Activated CD8-positive, alpha-beta T cell treated with anti-CD3 and anti-CD28 coated beads, Interleukin-2, amount 10 ng/mL, durations not matched to agents 7 days and 5 days (primary cell): ENCODE measurements at places on chromosomes 2 and 18. TPM values are rescaled to one million over a fixed set of nuclear protein-coding genes. Genes with fewer than 3 reads are reported as not detected.
A peak's percentile ranks its signal among the peaks of the same experiment; 100 is the strongest.

GRCh38 chr2:16031848-16032159 is 91.5 kb downstream of the MYCN start:
- no peak overlapping the region for H3K27ac ChIP-seq
- H3K27me3 ChIP-seq: no peaks in the 10 kb centered on the region
- H3K36me3 ChIP-seq: no peaks in the 10 kb centered on the region
- no peak for DNase-seq
- H3K4me3 ChIP-seq: no peak overlapping the region
- no peaks in the 10 kb centered on the region for H3K4me1 ChIP-seq

CHST9 gene
- total RNA-seq: not detected

- no peak overlapping the region for H3K4me3 ChIP-seq
- no peaks in the 10 kb centered on the region for H3K36me3 ChIP-seq
- no peaks in the 10 kb centered on the region for H3K27me3 ChIP-seq
- DNase-seq: no peak
Measured at GRCh38 chr2:132390076-132390475, 26.5 kb upstream of the GPR39 start.

DNA sequence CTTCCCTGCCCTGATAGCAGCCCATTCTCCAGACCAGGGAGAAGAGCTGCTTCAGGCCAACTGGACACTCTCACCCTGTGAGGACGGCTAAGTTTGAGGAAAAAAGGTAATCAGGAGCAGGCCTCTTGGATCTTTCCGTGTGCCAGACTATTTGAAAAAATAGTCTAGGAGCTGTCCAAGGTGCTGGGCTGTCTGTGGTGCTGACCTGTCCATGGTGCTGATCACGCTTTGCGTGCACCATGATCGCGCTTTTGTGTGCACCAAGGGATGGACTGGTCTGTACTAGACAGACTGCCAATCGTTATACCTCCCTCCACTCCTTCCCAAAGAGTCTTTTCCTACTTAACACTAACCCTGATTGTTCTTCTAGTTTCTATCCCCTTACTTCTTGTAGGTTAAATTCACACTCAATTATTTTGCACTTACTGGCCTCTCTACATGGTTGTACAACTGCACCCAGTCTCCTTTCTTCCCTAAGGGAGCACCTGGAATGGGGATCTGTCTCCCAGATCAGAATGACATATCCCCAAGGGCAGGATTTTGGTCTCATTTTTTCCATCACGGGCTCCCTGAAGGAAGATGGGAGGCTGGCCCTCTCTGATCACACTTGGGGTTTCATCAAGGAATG is 295.4 kb downstream of the CELF4 start:
- H3K4me1 ChIP-seq: no peaks in the 10 kb centered on the region
- H3K36me3 ChIP-seq: no peaks in the 10 kb centered on the region
- no peak overlapping the region for H3K27ac ChIP-seq
- DNase-seq: peak; percentile 61
- H3K27me3 ChIP-seq: peaks cover 3% of the 10 kb centered on the region

GRCh38 chr2:11444737-11445136 is 21.2 kb downstream of the E2F6 start:
- no peak for DNase-seq
- H3K4me3 ChIP-seq: no peak overlapping the region
- peaks cover 50% of the 10 kb centered on the region for H3K36me3 ChIP-seq
- no peak overlapping the region for H3K27ac ChIP-seq

DNA sequence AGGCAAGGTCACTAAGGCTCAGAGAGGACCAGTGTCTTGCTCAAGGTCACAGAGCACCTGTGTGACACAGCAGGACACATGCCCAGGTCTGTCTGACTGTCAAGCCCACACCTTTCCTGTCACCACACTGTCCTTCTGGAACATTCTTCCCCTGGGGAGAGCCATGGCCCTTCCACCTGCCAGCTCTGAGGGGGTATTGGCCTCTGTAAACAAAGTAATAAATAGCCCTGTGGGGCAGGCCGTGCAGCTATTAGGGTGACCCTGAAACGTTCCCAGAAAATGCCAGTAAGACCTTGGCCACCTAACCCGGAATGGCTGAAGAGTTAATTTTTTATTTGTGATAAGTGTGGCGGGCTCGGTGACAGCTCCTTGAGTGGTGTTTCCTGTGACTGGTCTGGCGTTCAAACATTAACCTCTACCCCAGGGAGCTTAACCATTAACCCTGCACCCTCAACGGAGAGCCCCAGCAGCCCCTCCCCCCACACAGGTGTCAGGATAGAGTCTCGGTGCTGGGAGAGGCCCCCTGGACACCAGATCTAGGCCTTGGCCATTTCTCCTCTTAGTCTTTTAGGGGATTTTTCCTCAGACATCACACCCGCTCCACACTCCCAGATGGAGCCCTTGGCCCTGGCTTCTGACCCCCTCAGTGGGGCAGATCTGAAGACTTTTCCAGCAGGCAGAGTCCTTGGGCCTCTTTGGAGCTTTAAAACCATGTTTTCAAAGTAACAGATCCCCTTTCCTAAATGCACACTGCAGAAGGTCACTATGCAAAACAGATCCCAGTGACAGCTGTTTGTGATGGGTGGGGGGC is 36.6 kb downstream of the SCTR start:
- no peaks in the 10 kb centered on the region for H3K4me1 ChIP-seq
- H3K27me3 ChIP-seq: peaks cover 2% of the 10 kb centered on the region
- no peak for DNase-seq

DNA sequence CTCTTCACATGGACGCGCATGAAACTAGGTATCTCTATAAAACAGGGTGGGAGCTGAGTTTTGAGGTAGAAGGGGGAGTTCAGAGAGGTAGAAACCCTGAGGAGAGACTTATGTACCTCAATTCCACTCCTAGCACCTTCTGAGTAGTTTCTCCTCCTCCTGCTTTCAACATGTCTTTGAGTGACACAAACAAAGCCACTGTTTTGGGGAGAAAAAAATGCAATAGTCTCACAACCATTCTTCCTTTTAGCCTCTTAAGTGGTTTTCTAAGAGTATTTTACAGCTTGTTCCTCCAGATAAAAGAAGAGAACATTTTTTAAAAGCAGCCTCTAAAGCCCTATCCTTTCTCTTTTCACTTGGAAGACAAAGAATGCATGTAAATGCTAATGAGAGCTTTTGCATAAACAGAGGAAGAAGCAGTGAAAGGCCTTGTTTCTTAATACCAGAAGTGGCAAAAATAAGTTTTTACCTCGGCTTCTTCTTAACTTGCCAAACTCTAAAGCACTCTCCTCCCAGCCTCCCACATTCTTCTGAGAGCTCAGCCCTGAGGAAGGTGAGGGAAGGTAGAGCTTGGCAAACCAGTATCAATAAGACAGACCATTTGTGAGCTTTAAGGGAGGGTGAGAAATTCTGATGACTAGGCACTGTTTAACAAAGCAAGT is 1304.4 kb upstream of the ACVR2A start:
- H3K27me3 ChIP-seq: no peaks in the 10 kb centered on the region
- no peak for DNase-seq
- no peak overlapping the region for H3K27ac ChIP-seq
- no peaks in the 10 kb centered on the region for H3K36me3 ChIP-seq
- H3K4me1 ChIP-seq: no peaks in the 10 kb centered on the region
- H3K4me3 ChIP-seq: no peak overlapping the region

DNA sequence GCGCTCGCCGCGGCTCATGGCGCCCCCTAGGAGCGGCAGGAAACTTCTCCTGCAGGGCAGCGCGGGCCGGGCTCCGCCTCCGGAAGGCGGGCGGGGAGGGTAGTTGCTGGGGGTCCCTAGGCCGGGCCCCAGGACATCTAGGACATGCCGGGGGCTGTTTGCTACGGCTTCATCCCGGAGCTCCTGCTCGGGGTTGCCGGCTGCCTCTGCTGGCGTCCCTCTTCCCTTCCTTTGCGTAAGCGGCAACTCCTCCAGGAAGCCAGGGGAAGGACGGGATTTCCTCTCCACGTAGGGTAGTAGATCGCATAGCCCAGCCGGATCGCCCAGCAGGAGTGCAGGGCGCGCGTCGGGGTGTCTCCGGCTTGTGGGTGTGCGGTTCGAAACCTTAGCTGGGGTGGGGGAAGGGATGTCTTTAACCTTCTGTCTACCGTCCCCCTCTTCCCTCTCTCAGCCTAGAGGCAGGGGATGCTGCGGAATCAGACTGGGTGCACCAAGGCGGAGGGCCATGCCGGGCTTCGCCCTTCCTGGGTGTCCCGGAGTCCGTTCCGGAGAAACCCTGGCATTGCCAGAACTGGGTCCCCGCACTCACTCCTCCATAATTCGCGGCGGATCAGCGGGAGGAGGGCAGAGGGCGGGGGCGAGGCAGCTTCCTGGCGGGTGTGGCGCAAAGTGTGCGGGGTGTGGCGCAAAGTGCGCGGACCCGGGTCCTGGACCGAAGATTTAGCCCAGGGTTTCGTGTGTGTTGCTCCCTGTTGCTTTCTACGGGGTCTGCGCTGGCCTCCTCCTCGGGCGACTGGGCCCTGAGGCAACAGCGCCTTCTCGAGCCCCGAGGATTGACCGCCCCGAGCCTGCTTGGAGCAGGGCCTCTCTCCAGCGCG is 12.2 kb upstream of the SKOR2 start:
- H3K36me3 ChIP-seq: peaks cover 10% of the 10 kb centered on the region
- no peaks in the 10 kb centered on the region for H3K4me1 ChIP-seq
- DNase-seq: no peak
- H3K4me3 ChIP-seq: no peak overlapping the region

- peaks cover 3% of the 10 kb centered on the region for H3K27me3 ChIP-seq
- H3K36me3 ChIP-seq: no peaks in the 10 kb centered on the region
- DNase-seq: no peak
- H3K27ac ChIP-seq: no peak overlapping the region
- H3K4me1 ChIP-seq: no peaks in the 10 kb centered on the region
Measured at GRCh38 chr2:9252002-9252357, 45.4 kb downstream of the ASAP2 start.

TBR1 gene
- total RNA-seq: not detected

DNA sequence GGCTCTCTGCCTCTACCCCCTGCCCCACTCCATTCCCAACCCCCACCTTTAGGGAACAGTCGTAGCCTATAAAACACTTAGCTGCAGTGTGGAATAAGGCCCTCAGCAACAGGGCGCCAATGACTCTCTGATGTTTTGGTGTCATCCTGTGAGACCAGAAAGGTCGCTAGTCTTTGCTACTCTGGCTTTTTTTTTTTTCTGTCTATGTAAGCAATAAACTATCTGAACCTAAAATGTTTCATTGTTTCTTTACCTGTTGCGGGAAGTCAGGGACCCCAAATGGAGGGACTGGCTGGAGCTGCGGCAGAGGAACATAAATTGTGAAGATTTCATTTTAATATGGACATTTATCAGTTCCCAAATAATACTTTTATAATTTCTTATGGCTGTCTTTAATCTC is 154.6 kb downstream of the COPS8 start:
- no peak overlapping the region for H3K4me3 ChIP-seq
- no peaks in the 10 kb centered on the region for H3K4me1 ChIP-seq
- DNase-seq: no peak
- H3K27me3 ChIP-seq: peaks cover 13% of the 10 kb centered on the region
- H3K27ac ChIP-seq: no peak overlapping the region

- no peak for DNase-seq
- H3K4me1 ChIP-seq: peaks cover 10% of the 10 kb centered on the region
- H3K36me3 ChIP-seq: no peaks in the 10 kb centered on the region
- H3K27me3 ChIP-seq: peaks cover 3% of the 10 kb centered on the region
- no peak overlapping the region for H3K4me3 ChIP-seq
- no peak overlapping the region for H3K27ac ChIP-seq
Measured at GRCh38 chr18:11986061-11986460, 4.8 kb downstream of the IMPA2 start.

GRCh38 chr2:113692698-113693428 is 63.6 kb downstream of the SLC35F5 start:
- H3K27ac ChIP-seq: peak overlapping the region; percentile 91
- DNase-seq: peak; percentile 70
- peak overlapping the region; percentile 59 for H3K4me3 ChIP-seq
- no peaks in the 10 kb centered on the region for H3K27me3 ChIP-seq
- peaks cover 43% of the 10 kb centered on the region for H3K4me1 ChIP-seq
- H3K36me3 ChIP-seq: peaks cover 12% of the 10 kb centered on the region

DNA sequence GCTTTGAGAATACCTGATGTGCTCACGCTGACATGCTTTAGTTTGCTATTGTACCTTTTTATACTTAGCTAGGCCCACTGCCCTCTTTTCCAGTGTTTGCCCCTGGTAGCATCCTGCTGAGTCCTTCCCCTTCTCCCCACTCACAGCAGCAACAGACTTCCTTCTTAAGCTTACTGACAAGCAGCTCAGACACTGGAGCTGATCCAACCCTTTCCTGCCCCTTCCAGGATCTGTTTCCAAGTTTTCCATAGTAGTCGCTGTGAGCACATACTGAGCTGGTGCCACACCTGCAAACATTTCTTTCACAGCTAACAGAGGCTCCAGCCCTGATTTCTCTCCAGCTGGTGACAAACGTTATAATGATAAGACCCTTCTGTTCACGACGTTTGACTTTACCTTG is 991.4 kb upstream of the CELF4 start:
- no peak overlapping the region for H3K4me3 ChIP-seq
- no peaks in the 10 kb centered on the region for H3K4me1 ChIP-seq
- no peaks in the 10 kb centered on the region for H3K36me3 ChIP-seq
- no peaks in the 10 kb centered on the region for H3K27me3 ChIP-seq

- no peak overlapping the region for H3K4me3 ChIP-seq
- H3K4me1 ChIP-seq: no peaks in the 10 kb centered on the region
- no peaks in the 10 kb centered on the region for H3K36me3 ChIP-seq
- H3K27ac ChIP-seq: no peak overlapping the region
- no peak for DNase-seq
Measured at GRCh38 chr2:146939991-146940685, 904.7 kb upstream of the ACVR2A start.

KIF5C gene
- total RNA-seq: 6.5 TPM

GRCh38 chr18:23359421-23359820 is 93.7 kb upstream of the RIOK3 start:
- DNase-seq: no peak
- H3K36me3 ChIP-seq: peaks cover 18% of the 10 kb centered on the region
- H3K4me1 ChIP-seq: peaks cover 28% of the 10 kb centered on the region
- H3K4me3 ChIP-seq: no peak overlapping the region

- H3K36me3 ChIP-seq: no peaks in the 10 kb centered on the region
- no peak overlapping the region for H3K27ac ChIP-seq
- no peak for DNase-seq
- H3K4me1 ChIP-seq: no peaks in the 10 kb centered on the region
- no peak overlapping the region for H3K4me3 ChIP-seq
Measured at GRCh38 chr2:116809109-116809508, 1005.4 kb upstream of the DDX18 start.

MFSD2B gene
- 0.34 TPM for total RNA-seq

GRCh38 chr18:59813942-59814341 is 85.9 kb upstream of the PMAIP1 start:
- no peak for DNase-seq
- H3K27ac ChIP-seq: no peak overlapping the region
- no peak overlapping the region for H3K4me3 ChIP-seq
- no peaks in the 10 kb centered on the region for H3K36me3 ChIP-seq

GRCh38 chr2:227406177-227407031 is 18.7 kb upstream of the SCYGR1 start:
- DNase-seq: no peak
- H3K27ac ChIP-seq: no peak overlapping the region
- H3K4me3 ChIP-seq: no peak overlapping the region
- H3K4me1 ChIP-seq: peaks cover 20% of the 10 kb centered on the region
- H3K36me3 ChIP-seq: no peaks in the 10 kb centered on the region

RNF152 gene
- total RNA-seq: not detected
